ENCODE measurements at places on chromosomes 2 and 18.
A peak's percentile ranks its signal among the peaks of the same experiment; 100 is the strongest.

- DNase-seq: no peak
Observed at GRCh38 chr2:212354382-212354781, 184.2 kb downstream of the ERBB4 start.

DNA sequence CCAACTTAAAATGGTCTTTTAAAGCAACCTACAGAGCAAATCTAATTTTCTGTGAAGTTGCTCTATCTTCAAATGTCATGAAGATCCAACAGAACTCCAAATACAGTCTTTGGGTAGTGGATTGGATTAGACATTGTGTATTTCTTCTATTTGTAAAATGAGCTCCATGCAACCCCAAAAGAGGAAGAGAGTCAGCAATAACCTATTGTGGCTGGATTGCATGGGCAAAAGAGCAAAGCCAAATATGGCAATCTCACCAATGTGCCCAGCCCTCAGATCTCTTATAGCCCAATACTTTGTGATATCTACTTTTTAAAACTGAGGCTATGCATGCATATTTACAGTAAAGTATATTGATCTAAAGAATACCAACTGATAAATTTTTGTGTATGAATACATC, 146.3 kb downstream of the TXNL1 start:
- no peak for DNase-seq

DNA sequence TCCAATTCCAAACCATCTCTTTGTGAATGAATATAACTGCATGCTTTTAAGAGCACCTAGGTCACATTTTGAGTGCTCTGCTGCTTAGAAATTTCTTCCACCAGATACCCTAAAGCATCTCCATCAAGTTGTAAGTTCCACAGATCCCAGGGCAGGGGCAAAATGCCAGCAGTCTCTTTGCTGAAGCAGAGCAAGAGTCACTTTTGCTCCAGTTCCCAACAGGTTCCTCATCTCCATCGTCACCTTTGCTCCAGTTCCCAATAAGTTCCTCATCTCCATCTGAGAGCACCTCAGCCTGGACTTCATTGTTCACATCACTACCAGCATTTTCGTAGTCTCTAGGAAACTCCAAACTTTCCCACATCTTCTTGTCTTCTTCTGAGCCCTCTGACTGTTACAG, 116.7 kb upstream of the ALKAL2 start:
- no peak for DNase-seq

GRCh38 chr2:109031476-109032228, 42.6 kb upstream of the EDAR start:
- DNase-seq: peak; percentile 5

DNA sequence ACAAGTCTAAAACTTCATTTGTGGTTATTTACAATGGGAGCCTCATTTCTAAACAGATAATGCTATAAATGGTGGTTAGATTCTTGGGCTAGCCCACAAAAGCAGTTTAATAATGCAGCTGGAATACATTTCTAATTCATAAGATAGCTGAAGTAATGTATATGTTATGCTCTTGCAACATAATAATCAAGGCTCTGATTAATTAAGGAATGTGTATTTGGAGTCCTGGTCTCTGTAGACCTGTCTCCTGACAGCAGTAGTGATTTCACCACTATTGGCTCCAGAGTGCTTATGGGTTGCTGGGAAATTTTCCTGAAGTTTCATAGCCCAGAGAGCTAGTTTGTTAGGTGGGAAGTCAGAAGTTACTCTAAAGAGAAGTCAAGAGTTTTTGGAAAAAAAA, 21.3 kb upstream of the CDC42EP3 start:
- no peak for DNase-seq

Data from fibroblast of mammary gland (primary cell).